CD4-positive, alpha-beta memory T cell (primary cell): ENCODE measurements at places on chromosomes 16 and 17. TPM values are rescaled to one million over a fixed set of nuclear protein-coding genes. Genes with fewer than 3 reads are reported as not detected.

The TCAP gene
- polyA plus RNA-seq: not detected

The TBC1D3H gene
- not detected for polyA plus RNA-seq

The PSMB3 gene
- polyA plus RNA-seq: 517 TPM

DNA sequence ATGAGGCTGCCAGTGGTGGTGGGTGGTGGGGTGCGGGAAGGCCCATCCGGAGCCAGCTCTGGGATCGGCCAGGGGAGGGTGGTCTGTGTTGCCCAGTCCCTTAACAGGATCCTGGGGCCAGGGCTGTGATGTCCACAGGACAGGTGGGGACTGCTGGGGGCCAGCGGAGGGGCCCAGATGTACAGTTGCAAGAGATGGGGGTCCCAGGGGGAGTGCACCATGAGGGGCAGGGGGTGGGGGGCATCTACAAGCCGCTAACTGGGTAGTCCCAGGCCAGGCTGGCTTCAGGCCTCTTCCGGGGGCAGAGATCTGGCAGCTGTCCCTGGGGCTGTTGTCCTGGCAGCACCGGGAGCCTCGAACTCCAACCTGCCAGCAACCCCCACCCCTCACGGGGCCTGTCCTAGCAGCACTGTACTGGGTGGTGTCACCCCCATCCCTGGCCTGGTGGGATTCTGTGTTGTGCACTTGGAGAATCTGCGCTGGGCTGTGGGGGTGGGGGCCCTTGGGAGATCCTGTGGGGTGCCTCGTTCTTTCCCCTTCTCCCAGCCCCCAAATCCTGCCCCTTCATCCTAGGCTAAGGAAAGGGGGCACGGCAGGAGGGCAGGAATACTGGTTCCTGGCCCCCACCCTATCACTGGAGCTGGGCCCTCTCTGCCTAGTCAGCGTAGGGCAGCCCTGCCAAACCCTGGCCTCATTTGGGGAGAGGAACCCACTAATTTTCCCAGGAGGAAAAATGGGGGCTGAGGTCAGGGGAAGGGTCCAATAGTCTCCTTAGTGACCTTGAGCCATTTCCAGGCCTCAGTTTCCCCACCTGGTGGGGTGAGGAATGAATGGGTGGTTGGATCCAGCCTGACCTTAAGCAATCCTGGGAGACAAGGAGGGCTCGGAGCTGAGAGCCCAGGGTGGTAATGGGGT, 1.4 kb downstream of the MTSS2 start:
- no peak for DNase-seq

DNA sequence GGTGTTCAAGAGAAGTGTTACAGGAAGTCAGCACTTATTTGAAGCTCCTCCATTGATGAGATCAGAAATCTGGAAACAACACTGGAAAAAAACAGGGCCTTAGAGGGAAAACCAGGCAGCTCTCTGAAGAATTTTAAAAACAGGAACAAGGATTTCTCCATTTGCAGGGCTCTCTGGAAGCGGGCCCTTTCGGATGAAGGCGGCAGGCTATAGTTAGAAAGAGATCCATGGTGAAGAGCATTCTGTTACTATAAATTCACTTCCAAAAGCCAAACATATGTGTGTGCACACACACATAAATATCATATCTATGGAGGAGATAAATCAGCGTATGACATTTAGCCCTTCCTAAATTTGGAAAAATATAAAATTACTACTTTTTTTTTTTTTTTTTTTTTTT, 42.6 kb upstream of the GRIN2A start:
- no peak for DNase-seq

GRCh38 chr16:84884596-84885341, 65.0 kb downstream of the CRISPLD2 start:
- no peak for DNase-seq

DNA sequence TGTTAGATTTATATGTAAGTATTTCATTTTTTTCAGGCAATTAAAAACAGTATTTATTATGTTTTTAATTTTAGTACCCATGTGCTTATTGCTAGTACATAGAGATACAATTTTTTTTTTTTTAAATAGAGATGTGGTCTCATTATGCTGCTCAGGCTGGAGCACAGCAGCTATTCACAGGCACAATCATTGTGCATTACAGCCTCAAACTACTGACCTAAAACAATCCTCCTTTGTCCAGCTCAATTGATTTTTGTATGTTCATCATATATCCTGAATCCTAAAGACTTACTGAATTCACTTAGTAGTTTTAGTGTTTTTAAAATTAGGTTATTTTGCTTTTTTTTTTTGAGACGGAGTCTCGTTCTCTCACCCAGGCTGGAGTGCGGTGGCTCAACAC, 26.3 kb downstream of the SPECC1 start:
- no peak for DNase-seq

GRCh38 chr17:29341726-29342125, 47.8 kb upstream of the NUFIP2 start:
- no peak for DNase-seq

DNA sequence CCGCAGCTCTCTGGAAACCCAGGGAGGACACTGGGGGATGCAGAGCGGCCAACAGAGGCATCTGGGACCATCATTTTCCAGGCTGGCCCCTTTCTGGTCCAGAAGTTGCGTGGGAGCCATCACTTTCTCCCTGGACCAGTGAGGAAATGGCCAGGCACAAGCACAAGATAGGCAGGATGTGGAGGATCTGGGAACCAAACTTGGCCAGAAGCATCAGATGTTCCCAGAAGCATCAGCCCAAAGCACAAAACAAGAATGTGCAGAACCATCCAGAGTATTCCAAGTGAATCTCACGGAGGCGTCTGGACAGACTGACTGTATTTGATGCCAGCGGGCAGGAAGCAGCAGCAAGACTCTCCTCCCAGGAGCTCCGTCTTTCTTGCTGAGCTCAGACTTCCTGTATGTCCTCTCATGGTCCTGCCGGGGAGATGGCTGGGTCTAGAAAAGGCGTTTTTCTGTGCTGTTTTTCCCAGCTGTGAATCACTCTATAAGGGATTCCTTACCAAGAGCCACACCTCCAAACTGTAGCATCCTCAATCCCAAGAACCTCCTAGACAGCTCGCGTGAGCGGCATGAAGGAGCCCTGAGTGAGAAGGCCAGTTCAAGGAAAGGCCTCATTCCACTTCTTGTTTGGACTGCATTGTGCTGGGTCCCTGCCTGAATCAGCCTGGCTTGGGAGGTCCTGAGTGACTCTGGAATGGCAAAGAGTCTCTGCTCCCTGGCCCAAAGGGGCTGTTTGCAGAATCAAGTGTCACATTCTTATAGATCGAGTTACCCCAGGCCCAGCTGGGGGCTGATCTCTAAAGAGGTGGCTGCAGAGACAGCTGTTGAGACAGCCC, 49.5 kb upstream of the MTSS2 start:
- DNase-seq: no peak
